ENCODE measurements at places on chromosomes 2 and 18. TPM values are rescaled to one million over a fixed set of nuclear protein-coding genes. Genes with fewer than 3 reads are reported as not detected.
A peak's percentile ranks its signal among the peaks of the same experiment; 100 is the strongest.

DNA sequence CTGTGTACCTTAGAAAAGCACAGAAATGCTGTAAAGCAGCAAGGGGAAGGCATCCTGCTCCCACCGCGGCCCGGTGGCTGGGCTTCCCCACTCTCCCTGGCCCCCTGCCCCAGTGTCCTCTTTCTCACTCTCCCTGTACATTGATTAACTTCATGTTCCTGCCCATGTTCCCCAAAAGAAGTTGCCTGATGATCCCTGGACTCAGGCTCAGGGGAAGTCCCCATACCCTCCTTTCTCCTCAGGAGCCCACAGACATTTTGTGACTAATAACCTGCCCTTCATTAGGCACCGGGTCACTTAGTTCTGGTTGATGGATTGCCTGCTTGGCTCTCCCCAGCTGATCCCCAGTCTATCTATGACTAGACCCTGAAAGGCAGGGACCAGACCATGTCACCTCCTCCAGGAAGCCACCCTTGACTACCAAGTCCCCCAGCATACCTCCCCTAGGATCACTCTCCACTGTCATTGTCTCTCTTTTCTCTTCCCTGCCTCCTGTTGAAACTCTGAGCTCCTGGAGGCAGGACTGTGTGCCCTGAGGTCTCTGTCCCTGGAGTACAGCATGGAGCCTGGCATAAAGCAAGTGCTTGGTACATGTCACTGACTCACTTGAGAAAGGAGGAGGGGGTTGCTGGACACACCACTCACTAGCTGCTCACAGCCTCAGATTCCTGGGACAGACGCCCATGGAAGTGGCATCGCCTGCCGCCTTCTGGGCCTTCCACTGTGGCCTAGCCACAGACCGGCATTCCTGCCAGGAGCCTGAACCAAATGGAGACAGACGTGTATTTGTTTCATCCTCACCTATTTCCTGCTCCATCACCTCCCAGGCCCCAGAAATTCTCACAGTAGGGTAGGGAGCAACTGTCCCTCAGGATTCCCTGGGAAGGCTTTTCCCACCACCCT, 13.5 kb downstream of the MALL start:
- no peak for DNase-seq

GRCh38 chr18:58593938-58594337, 35.0 kb downstream of the ALPK2 start:
- no peak for DNase-seq

GRCh38 chr2:105371156-105371555, 27.7 kb downstream of the FHL2 start:
- DNase-seq: no peak

GRCh38 chr2:120622886-120623753, 112.5 kb upstream of the GLI2 start:
- DNase-seq: peak; percentile 45

DNA sequence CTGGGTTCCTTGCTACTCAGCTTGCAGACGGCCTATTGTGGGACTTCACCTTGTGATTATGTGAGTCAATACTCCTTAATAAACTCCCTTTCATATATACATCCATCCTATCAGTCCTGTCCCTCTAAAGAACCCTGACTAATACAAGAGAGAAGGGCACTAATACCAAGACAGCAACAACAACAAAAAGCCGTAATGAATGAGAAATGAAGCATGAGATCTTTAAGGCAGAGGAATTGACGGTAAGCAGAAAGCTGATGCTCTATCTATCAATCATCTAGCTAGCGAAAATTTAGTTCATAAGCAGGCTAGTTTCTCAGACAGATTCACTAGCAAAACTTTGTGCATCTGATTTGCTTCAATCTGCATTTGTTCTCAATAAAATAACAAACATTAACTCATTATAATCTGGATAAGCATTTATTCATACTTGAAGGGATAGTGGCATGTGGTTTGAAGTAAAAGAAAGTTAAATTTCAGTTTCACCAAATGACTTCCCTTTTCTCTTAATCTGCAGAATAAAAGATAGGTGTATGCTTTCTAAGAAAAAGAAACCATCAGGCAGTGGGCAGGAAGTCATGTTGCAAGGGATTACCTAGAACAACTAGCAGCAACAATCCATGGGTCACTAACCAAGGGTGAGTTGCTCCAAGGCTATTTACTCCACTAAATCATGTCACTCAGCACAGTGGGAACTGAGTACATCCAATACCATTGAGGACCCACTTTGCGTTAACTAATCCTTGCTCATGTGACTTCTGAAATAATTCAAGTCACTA, 376.5 kb downstream of the TMEM182 start:
- DNase-seq: no peak

DNA sequence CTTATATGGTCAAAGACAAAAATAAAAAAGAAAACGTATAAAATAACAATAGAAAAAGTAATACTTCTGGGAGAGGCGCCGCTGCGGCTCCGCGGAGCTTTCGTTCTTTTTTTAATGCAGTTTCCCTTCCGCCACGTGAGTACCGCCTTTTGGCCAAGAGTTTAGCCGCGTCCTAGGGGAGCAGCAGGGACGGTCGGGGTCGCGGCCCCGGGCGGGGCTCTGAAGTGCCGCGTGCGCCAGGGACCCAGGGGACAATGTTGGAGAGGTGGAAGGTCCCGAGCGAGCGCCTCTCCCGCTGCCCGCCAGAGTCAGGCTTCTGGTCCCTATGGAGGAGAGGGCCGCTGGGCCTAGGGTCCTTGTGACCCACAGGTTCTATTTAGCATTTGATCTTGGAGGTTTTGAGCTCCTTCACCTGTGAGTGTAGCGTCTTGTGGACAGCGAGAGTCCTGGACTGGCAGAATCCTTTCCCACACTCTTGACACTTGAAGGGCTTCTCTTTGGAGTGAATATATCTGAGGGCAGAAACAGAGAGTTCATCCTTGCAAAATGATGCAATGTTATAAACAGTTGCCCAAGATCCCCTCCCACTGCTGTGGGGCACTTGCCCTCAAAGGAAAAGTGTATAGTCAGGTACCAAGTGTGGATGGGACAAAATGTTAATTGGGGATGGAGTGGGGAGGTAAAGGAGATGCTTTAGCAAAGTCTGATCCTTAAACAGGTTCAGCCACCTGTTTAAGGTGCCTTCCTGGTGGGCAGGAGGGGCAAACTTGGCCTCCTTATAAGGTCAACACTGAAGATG, 6.3 kb downstream of the OSR1 start:
- DNase-seq: no peak

DNA sequence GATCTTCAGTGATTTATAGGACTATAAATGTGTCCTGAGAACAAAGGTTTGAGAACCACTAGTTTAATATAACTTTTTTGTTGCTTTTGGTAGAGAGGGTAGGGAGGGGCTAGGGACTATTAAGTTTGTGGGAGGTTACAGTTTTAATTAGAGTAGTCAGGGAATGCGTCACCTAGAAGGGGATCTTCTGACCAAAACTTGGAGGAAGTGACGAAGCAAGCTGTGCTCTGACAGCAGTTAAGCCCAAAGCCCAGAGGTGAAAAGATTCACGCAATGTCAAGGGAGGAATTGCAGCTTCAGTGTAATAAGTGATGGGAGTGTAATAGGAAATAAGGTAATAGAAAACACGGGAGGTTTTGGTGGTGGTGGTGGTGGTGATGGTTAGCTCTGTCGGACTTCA, 8.1 kb downstream of the TDRD15 start:
- no peak for DNase-seq

DNA sequence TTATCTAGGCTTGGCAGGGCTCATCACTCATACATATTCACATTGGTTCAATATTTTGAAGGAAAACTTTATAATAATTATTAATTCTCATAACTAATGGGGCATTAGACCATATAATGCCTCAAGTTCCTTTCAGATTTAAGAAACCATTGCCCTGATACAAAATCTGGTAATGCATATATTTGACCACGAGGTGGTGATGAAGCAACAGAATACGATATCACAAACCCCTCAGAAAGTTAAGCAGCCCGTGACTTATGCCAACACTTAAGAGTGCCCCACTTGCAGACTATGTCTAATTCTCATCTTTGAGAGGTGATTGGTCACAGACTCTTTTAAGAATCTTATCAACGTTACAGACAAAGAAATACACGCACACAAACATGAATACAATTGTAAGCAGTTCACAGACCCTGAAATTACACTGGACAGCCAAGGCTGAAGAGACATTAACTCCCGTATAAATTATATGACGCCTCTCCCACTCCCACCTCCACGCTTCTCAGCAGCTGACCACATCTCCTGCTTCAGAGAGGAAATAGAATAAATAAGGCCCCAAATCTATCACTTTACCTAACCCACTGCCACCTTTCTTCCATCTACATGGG, 20.7 kb upstream of the DNAH6 start:
- no peak for DNase-seq

GRCh38 chr2:59997371-59997770, 556.1 kb downstream of the BCL11A start:
- no peak for DNase-seq

GRCh38 chr2:65432227-65433190, at the start of gene SPRED2:
TSS of gene SPRED2 (minus strand) at chr2:65432599. CDS start at chr2:65431987, 612 bp downstream.
- DNase-seq: peak; percentile 98

DNA sequence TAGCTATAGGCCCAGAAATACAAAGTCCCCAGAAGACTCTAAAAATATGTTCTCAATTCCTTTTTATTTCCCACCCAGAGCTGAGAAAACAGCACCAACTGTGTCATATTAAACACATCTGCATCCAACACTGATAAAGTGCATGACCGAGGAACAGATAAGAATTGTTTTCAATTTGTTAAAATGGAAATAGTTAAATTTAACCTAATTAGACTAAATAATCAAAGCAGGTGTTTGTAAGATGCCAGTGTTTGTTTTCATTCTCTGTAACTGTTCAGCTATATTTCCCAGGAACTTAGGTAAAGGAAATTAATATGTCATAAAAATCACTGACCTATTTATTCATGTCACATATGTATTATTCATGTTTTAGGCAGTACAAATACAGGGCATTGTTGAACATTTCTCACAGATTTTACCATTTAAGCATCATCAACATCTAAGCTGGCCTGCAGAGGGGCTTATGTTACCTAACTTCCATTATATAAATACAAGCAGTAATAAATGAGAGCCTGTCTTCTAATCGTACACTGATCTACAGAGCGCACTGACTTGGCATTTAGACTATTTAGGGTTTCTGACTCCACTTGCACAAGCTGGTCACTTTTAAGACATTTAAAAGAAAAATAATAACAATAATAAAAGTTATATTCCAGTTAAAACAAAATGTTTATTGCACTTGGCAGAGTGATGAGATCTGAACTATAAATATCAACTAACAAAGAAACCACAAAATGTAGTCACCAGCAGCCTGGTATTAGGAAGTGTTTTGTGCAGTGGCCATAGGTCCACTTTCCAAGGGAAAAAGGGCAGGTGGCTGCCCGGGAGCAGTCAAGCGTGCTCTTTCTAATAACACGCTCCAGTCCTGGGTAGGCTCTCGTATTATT, 86.6 kb upstream of the ZFP36L2 start:
- no peak for DNase-seq

DNA sequence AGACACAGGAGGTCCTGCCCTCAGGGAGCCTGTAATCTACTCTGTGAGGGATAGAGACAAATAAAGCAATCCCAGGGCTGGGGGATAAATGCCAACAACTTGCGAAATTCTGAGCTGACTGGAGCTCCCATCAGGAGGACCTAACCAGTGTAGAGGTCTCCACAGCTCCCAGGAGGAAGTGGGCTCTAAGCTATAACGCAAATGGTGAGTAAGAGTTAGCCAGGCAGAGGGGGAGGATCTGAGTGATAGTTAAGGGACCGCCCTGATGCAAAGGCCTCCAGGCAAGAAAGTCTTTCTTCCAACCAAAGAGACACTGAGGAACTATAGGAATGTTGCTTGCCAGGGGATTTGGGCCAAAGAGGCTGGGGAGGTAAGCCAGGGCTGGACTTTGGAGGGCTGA, 16.0 kb upstream of the ZNF532 start:
- DNase-seq: no peak

PPP1R1C gene
- 0.83 TPM for polyA plus RNA-seq

RMDN2 gene
- 8.3 TPM for polyA plus RNA-seq

CWC22 gene
- polyA plus RNA-seq: 10.2 TPM

FAP gene
- polyA plus RNA-seq: 2.2 TPM

ITM2C gene
- 498 TPM for polyA plus RNA-seq

SCN7A gene
- polyA plus RNA-seq: 1.8 TPM

All from sigmoid colon (tissue), 7 donors.